DND-41 (cell line): ENCODE measurements at places on chromosomes 12 and 14.

GRCh38 chr14:93050761-93051160, 65.0 kb downstream of the ITPK1 start:
- 0 out of 2 replicates have a peak, but pooled peaks cover 6% of the 10 kb centered on the region for H3K36me3 ChIP-seq
- no peak for DNase-seq
- H3K4me1 ChIP-seq = no peaks in the 10 kb centered on the region
- no peaks in the 10 kb centered on the region for H3K27me3 ChIP-seq

DNA sequence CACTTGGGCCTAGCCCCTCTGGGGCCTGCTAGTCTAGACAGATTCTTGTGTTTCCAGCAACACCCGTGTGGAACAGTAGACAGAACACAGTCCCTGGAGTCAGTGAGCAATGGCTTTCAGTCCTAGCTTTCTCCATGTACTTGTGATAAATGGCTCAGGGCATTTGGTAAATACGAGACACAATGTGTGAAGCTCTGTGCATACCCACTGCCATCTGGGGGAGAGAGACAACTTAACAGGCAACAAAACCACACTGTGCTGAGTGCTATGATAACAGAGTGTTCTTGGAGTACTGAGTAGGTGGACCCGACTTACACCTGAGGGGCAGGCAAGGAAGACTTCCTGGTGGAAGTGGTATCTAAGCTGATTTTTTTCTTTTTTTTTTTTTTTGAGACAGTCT, 86.3 kb upstream of the TBX3 start:
- no peak overlapping the region for H3K27ac ChIP-seq
- H3K36me3 ChIP-seq = no peaks in the 10 kb centered on the region
- H3K4me1 ChIP-seq = no peaks in the 10 kb centered on the region
- H3K27me3 ChIP-seq = no peaks in the 10 kb centered on the region

GRCh38 chr12:121331248-121331647, 21.0 kb downstream of the ANAPC5 start:
- H3K27ac ChIP-seq = no peak overlapping the region
- no peaks in the 10 kb centered on the region for H3K27me3 ChIP-seq
- no peak for DNase-seq
- H3K4me3 ChIP-seq = no peak overlapping the region
- H3K36me3 ChIP-seq = peaks cover 94% of the 10 kb centered on the region

- no peaks in the 10 kb centered on the region for H3K36me3 ChIP-seq
- peaks cover 16% of the 10 kb centered on the region for H3K4me1 ChIP-seq
- H3K27me3 ChIP-seq = no peaks in the 10 kb centered on the region
- no peak overlapping the region for H3K4me3 ChIP-seq
- no peak overlapping the region for H3K27ac ChIP-seq
Measured at GRCh38 chr12:124715121-124715990, 147.9 kb upstream of the NCOR2 start.

- no peak for DNase-seq
- no peak overlapping the region for H3K4me3 ChIP-seq
- H3K27ac ChIP-seq = no peak overlapping the region; the same call in 1 of the 2 replicates
- H3K27me3 ChIP-seq = no peaks in the 10 kb centered on the region
- H3K4me1 ChIP-seq = peaks cover 30% of the 10 kb centered on the region
- H3K36me3 ChIP-seq = no peaks in the 10 kb centered on the region
Measured at GRCh38 chr12:89261982-89262381, 90.3 kb downstream of the DUSP6 start.

DNA sequence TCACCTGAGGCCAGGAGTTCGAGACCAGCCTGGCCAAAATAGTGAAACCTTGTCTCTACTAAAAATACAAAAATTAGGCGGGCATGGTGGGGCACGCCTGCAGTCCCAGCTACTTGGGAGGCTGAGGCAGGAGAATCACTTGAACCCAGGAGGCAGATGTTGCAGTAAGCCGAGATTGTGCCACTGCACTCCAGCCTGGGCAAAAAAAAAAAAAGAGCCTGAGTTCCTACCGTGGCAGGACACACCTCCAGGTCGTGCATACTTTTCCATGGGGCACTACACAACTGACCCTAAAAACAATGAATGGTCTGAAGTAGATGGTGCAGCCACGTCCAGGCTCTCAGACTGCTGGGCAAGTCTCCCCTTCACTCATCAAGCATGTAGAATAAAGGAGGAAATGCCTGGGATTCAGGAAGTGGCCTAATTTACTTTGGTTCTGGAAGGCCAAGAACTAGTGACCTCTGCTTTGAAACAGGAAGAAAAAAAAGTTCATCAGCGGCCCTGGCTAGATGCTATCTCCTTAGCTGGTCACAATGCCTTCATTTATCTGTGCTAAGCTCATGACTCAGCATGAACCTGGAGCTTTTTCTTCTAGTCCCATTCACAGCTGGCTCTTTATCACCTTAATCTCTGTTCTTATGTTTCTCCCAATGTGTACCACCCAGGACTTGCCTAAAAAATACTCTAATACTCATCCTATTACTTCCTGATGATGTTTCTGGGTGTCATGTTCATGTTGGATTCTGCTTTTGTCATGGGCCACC, 55.8 kb upstream of the OR6J1 start:
- H3K36me3 ChIP-seq = no peaks in the 10 kb centered on the region
- H3K4me3 ChIP-seq = no peak overlapping the region
- no peak for DNase-seq
- no peaks in the 10 kb centered on the region for H3K4me1 ChIP-seq
- no peak overlapping the region for H3K27ac ChIP-seq

DNA sequence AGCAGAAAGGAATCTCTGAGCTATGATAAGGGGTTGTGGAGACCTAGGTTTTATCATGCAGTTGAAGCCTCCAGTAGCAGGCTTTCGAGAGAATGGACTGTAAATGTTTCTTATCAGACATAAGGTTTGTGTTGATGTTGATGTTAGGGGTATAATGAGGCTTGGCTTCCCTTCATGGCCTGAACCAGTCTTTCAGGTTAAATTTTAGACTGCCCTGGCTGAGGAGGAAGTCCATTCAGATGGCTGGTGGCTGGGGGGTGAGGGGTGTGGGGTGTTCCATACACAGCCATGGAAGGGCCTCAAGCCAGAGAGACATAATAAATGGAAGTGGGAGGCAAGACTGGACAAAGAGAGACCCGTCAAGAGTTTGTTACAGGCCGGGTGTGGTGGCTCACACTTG, 65.1 kb downstream of the IRF2BPL start:
- no peaks in the 10 kb centered on the region for H3K36me3 ChIP-seq
- no peak overlapping the region for H3K4me3 ChIP-seq
- H3K27me3 ChIP-seq = no peaks in the 10 kb centered on the region

GRCh38 chr14:105142651-105143450, 25.7 kb downstream of the JAG2 start:
- no peaks in the 10 kb centered on the region for H3K36me3 ChIP-seq
- no peaks in the 10 kb centered on the region for H3K27me3 ChIP-seq
- no peaks in the 10 kb centered on the region for H3K4me1 ChIP-seq
- H3K4me3 ChIP-seq = no peak overlapping the region
- no peak overlapping the region for H3K27ac ChIP-seq

DNA sequence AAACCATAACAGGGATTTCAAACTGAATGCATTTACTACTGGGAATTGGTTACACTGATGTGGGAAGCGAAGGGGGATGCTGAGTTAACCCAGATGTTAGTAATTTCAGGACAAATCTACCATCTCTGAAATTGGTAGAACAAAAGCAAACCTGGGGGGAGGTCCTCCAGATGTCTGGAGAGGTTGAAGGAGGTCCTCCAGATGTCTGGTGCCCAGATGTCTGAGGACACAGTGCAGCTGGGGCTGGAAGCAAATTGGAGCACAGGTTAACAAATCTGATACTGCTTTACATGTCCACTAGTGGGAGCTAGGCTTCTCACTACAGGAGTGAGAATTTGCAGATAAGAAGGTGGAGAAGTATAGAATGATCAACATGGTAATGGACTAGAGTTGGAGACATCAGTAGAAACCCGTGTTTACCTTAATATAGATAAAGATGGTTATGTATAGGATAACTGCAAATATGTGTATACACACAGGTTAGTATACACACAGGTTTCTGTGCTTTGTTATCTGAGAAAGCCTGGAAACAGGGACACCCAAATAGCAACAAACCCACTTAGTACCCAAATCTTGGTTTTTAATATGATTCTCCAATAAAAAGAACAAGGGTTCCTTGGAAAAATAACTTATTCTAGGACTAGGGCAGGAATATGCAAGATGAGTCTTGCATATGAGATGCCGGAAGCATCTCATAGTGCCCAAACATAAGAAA, 162.5 kb downstream of the C12orf50 start:
- no peaks in the 10 kb centered on the region for H3K27me3 ChIP-seq
- no peak overlapping the region for H3K27ac ChIP-seq
- H3K36me3 ChIP-seq = no peaks in the 10 kb centered on the region
- no peak for DNase-seq
- H3K4me1 ChIP-seq = no peaks in the 10 kb centered on the region

DNA sequence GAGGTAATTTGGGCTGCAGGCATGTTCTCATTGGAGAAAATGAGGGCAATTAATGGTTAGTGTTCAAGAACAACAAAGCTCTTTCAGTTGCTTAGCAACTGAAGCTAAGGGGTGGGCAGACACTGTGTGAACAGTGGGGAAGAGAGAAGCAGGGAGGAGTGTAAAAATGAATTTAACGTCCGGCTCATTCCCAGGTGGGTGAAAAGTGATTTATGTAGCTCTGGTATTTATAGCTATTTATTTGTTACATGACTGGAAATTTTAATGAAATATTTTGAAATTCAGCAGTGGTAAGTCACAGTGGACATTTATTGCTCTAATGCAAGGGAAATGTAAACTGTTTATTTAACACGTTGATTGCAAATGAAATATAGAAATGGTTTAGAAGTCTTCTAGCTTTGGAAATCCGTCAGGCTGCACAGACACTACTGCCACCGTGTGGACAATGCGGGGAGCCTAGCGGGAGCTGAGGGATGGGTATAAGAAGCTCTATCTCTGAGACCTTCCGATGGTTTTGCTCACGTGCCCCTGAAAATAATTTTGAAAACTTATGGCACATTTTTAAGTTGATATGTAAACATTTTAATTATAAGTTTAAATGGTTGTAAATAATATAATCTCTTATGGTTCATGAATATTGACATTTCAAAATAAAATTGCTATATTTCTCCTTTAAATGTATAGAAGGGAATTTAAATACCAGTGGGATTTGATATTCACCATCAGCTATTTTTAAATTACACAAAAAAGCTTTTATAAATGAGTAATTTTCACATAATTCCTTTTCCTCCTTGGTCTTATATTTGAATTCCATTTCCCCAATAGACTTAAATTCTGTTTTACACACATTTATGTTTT, 54.4 kb downstream of the E2F7 start:
- H3K36me3 ChIP-seq = no peaks in the 10 kb centered on the region
- H3K4me1 ChIP-seq = no peaks in the 10 kb centered on the region
- H3K27ac ChIP-seq = no peak overlapping the region
- DNase-seq = peak; percentile 82
- H3K4me3 ChIP-seq = no peak overlapping the region
- H3K27me3 ChIP-seq = no peaks in the 10 kb centered on the region

- no peaks in the 10 kb centered on the region for H3K4me1 ChIP-seq
- no peak overlapping the region for H3K4me3 ChIP-seq
- peaks cover 94% of the 10 kb centered on the region for H3K36me3 ChIP-seq
- no peak for DNase-seq
- H3K27me3 ChIP-seq = no peaks in the 10 kb centered on the region
- no peak overlapping the region for H3K27ac ChIP-seq
Measured at GRCh38 chr14:102007916-102008418, 43.6 kb downstream of the DYNC1H1 start.

- H3K36me3 ChIP-seq = no peaks in the 10 kb centered on the region
- DNase-seq = no peak
- H3K4me3 ChIP-seq = no peak overlapping the region
- no peak overlapping the region for H3K27ac ChIP-seq
Measured at GRCh38 chr12:113724794-113725556, 241.2 kb downstream of the RBM19 start.

GRCh38 chr12:13112968-13113367, 9.5 kb upstream of the GSG1 start:
- no peak overlapping the region for H3K4me3 ChIP-seq
- H3K36me3 ChIP-seq = no peaks in the 10 kb centered on the region
- H3K4me1 ChIP-seq = no peaks in the 10 kb centered on the region
- peaks cover 31% of the 10 kb centered on the region for H3K27me3 ChIP-seq
- no peak overlapping the region for H3K27ac ChIP-seq

- H3K27me3 ChIP-seq = no peaks in the 10 kb centered on the region
- DNase-seq = no peak
- H3K4me1 ChIP-seq = no peaks in the 10 kb centered on the region
- H3K27ac ChIP-seq = no peak overlapping the region
- H3K4me3 ChIP-seq = no peak overlapping the region
Measured at GRCh38 chr12:49728446-49728845, 12.9 kb upstream of the TMBIM6 start.

GRCh38 chr14:39102265-39102968, 618 bp downstream of the SEC23A start:
- peak overlapping the region; percentile 91 for H3K27ac ChIP-seq
- H3K4me3 ChIP-seq = peak overlapping the region; percentile 71
- H3K4me1 ChIP-seq = peaks cover 42% of the 10 kb centered on the region
- H3K27me3 ChIP-seq = no peaks in the 10 kb centered on the region

DNA sequence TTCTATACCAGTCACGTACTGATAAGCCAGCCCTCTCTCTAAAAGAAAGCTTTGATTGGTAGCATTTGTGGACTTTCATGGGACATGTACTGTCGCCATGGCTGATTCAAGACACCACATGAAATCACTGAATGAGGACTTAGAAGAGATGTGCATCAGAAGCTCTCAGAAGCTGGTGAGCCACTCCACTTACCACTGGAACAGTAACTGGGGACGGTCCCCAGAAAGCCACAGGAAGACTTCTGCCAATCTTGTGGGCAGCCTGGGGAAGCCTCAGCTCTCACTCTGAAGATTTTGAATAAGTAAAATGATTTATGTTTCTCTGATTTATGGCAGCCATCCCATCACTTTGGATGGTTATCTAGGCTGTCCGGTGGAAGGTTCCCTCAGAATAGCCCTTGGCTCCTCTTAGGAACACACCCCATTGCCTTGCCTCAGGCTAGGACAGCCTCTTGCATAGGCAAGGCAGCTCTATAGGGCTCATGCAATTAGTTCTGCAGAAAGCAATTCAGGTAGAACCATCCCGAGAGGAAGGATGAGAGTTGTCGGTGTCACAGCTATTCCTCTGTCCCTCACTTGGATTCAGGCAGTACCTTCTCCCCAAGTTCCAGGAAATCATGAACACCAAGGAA, 9.8 kb downstream of the DHRS1 start:
- no peak overlapping the region for H3K4me3 ChIP-seq
- H3K27ac ChIP-seq = no peak overlapping the region
- H3K27me3 ChIP-seq = no peaks in the 10 kb centered on the region
- no peaks in the 10 kb centered on the region for H3K4me1 ChIP-seq
- peaks cover 29% of the 10 kb centered on the region for H3K36me3 ChIP-seq

- no peak for DNase-seq
- H3K4me3 ChIP-seq = no peak overlapping the region
- no peaks in the 10 kb centered on the region for H3K36me3 ChIP-seq
Measured at GRCh38 chr12:6140651-6141447, 16.4 kb upstream of the VWF start.

DNA sequence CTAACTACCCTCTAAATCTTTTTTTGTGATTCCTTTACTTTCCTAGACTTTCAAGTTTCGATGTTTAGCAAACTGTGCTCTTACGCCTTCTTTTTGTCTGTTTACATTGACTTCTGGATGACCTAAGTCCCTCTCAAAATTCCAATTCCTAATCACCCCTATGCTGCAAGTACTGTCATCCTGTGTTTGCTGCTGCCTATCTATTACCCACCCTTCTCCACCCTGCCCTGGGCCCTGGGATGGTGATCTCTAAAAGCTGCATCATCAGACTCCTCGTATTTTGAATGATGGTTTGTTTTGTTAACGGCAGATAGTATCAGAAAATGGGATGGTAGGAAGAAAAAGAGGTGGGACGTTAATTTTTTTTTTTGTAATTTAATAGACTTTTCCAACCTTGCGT, 272.1 kb downstream of the DIO2 start:
- peaks cover 3% of the 10 kb centered on the region for H3K27me3 ChIP-seq
- H3K4me1 ChIP-seq = no peaks in the 10 kb centered on the region
- H3K36me3 ChIP-seq = no peaks in the 10 kb centered on the region
- no peak overlapping the region for H3K4me3 ChIP-seq
- no peak overlapping the region for H3K27ac ChIP-seq
- no peak for DNase-seq
